ENCODE measurements at places on chromosomes 12 and 14. TPM values are rescaled to one million over a fixed set of nuclear protein-coding genes. Genes with fewer than 3 reads are reported as not detected.

DNA sequence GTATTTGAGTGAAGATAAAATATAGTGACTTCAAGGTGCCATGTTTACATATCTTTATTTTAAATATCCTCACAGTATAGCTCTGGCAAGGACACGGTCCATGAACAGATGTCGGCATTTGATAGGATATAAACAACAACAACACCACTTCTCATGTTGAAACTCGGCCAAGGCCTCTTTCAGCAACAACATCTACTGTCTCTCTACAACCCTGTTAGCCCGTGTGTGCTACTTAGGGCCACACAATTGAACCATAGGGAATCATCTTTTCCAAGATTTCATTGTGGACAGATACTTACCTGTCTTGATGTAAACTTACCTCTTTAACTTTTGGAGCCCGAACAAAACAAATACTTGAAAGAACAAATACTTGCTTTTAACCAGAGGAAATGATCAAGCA, 168.7 kb upstream of the SSTR1 start:
- no peak overlapping the region for H3K4me3 ChIP-seq
- H3K4me1 ChIP-seq = no peaks in the 10 kb centered on the region
- no peaks in the 10 kb centered on the region for H3K27me3 ChIP-seq
- H3K27ac ChIP-seq = no peak overlapping the region
- H3K36me3 ChIP-seq = no peaks in the 10 kb centered on the region

GRCh38 chr12:65305346-65305950, 27.0 kb downstream of the MSRB3 start:
- no peaks in the 10 kb centered on the region for H3K36me3 ChIP-seq
- no peak overlapping the region for H3K27ac ChIP-seq
- no peak for DNase-seq
- H3K4me1 ChIP-seq = no peaks in the 10 kb centered on the region

- peaks cover 5% of the 10 kb centered on the region for H3K4me1 ChIP-seq
- H3K27me3 ChIP-seq = no peaks in the 10 kb centered on the region
- no peaks in the 10 kb centered on the region for H3K36me3 ChIP-seq
- no peak overlapping the region for H3K4me3 ChIP-seq
- H3K27ac ChIP-seq = no peak overlapping the region
Observed at GRCh38 chr14:60736494-60736893, 1.9 kb downstream of the MNAT1 start.

- no peaks in the 10 kb centered on the region for H3K4me1 ChIP-seq
- no peak for DNase-seq
- no peak overlapping the region for H3K4me3 ChIP-seq
- no peaks in the 10 kb centered on the region for H3K27me3 ChIP-seq
Observed at GRCh38 chr14:29233188-29233587, 466.6 kb downstream of the FOXG1 start.

DNA sequence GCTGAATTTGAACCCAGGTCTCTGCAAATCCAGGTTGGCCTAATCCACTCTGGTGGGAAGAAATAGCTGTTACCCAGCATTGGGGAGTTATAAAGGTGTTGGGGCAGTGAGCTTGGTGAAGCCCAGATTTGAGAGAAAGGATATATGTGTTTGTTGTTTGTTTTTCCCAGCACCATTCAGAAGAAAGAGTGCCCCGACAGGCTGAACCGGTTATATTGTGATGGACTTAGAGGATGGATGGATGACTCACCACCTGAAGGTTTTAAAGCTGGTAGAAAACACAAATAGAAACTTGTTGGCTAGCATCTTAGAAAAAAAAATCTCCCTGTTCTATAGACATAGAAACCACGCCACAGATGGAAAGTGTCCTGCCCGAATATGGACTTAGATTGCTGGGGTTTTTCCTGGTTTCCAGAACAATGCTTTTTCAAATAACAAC, 404.6 kb downstream of the MED13L start:
- no peak for DNase-seq
- no peak overlapping the region for H3K27ac ChIP-seq
- no peak overlapping the region for H3K4me3 ChIP-seq
- H3K4me1 ChIP-seq = peaks cover 2% of the 10 kb centered on the region
- H3K36me3 ChIP-seq = no peaks in the 10 kb centered on the region

GRCh38 chr14:90545966-90546751, 149.3 kb downstream of the CALM1 start:
- H3K4me1 ChIP-seq = no peaks in the 10 kb centered on the region
- H3K27ac ChIP-seq = no peak overlapping the region
- no peak overlapping the region for H3K4me3 ChIP-seq
- DNase-seq = no peak
- H3K36me3 ChIP-seq = no peaks in the 10 kb centered on the region

Gene LRRK2
- total RNA-seq = 5.1 TPM

Measured in thymus (tissue), 14 donors.